Stimulated activated CD4-positive, alpha-beta T cell treated with anti-CD3 and anti-CD28 coated beads, Interleukin-2, amount 100 ng/mL, for 24 hours (primary cell): ENCODE measurements at places on chromosomes 7 and 10.

DNA sequence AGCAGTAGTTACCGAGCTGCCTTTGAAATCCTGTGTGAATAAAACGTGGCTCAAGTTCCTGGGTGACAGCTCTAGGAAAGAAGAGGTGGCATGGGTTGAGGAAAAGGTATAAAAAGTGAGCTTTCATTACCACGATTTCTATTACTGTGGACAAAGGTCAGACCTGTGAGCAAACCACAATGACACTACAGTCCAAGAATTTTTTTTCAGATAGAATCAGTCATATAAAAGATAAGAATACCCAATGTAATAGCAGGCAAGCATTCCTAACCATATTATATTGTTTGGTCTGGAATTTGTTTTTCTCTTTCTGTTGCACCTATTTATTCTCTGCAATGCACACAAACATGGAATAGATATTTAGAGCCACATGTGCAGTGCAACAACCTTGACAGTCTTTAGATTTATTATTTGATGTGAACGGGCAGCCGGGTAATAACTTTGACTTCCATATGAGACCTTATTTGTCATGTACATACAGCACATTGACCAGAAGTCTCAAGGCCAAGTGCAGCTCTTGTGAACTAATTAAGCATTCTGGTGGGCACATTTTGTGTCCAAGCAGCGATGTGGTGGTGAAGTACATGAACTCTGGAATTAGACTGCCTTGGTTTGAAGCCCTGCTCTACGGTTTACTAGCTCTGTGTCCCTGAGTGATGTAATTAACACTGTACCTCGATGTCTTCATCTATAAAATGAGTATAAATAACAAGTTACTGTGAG is 156.8 kb downstream of the NRCAM start:
- no peak for DNase-seq

DNA sequence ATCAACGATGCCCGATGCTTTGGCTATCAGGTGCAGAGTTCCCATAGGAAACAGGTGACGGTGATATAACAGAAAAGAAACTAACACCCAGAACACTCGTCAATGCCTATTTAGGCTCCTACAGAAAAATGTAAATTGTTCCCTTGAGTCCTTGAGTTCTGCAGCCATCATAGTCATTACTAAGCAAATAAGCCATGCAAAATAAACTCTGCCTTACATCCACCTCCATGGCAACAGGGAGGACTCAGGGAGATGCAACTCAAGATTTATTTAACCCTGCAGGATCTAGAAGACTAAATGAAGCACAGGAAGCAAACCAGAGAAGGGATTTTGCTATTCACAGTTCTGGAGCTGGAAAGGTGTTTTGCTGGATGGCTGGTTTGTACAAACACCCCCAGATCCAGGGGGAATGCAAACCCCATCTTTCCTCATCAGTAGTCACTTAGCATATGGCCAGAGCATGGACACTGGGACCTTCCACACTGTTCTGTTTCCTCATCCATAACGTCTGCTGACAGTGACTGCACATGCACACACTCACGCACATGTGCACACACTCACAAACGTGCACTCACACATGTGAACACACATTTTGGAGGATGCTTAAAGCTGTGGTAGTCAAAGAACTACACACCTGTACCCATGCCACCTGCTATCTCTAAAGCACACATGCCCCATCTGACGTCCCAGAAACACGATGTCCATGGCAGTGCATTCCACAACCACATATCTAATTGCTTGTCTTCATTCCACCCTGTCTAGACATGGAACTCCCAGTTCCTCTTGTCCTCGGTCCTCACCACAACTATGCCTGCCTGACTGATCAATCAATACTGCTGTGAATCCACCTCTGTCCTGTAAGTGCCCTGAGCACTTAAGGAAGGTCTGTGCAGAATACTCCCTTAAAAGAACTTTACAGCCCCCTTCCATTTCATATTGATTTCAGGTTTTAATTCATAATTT is 178.2 kb downstream of the COBL start:
- DNase-seq: no peak

DNA sequence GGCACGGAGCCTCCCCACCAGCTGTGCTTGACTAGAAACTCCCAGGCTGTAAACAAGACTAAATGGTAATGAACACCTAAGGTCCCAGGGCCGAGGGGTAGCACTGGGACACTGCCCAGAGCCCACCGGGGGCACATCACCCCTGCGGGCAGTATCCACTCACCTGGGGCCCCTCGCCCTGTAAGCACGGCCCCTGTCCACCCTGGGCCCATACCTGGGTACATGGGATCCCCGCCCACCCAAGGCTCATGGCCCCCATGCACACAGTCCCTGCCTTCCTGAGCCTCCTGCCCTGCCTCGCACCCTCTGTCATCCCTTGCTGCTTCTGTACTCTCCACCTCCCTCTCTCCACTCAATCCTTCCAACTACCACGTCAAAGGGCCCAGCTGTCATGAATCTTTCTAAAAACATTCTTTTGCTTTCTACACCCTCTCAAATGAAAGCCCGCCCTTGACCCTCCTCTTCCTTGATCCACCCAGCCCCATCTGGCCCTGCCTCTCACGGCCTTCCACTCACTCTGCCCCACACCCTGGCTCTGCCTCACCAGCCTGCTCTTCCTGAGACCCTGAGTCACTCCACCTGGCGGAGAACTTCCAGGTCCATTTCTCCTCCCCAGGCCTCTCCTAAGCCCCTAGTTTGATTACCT is 173.1 kb downstream of the PARD3 start:
- DNase-seq: no peak

- DNase-seq: no peak
Measured at GRCh38 chr7:157538321-157538720, 201.5 kb downstream of the DNAJB6 start.

GRCh38 chr7:128267595-128267924 is 26.5 kb downstream of the LEP start:
- no peak for DNase-seq

DNA sequence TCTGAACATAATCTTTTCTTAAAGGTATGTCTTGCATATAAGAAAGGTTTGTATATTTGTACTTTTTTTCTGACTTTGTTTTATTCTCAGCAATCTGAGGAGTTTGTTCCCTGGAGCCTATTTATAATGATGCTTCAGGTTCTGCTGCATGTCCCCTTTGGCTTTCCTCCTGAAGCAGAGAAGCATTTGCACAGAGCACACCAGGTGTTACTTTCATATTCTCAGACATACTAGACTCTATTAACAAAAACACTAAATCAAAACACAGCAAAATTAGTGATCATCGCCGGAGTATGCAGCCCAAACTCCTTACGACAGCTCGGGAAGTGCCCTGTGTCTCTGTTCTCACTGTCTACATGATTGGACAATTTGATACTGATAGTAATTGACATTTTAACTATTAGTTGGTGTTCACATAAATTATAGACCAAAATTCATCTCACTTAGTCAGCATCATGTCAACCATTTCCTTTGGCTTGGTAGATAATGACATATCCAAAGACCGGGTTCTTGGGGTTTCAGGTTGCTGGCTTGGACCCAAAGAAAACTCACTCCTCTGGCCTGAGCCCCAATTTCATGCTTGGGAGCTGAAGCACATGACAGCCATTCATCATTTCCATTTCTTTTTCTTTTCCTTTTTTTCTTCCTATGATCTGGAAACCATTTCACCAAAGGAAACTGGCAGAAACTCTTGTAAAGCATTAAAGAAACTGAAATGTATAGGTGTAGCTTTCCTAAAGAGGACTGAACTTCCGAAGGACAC is 400.1 kb upstream of the NRP1 start:
- no peak for DNase-seq

DNA sequence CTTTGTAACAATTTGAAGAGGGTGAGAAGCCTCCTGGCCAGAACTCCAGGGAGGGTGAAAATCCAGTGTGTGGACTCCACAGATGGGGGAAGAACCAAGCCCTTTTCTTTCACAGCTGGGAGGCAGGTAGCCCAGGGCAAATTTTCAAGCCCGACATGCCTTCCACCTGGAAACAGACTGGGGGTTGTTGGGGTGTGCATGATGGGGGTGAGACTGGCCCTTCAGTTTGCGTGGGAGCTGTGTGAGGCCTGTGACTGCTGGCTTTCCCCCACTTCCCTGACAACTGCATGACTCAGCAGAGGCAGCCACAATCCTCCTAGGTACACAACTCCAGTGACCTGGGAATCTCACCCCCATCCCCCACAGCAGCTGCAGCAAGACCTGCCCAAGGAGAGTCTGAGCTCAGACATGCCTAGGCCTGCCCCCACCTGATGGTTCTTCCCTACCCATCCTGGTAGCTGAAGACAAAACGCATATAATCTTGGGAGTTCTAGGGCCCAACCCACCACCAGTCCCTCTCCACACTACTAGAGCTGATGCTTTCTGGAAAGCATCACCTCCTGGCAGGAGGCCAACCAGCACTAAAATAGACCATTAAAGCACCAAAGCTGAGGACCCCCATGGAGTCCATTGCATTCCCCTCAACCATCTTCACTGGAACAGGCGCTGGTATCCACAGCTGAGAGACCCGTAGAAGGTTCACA is 445.4 kb downstream of the TFEC start:
- DNase-seq: no peak

- DNase-seq: no peak
Measured at GRCh38 chr7:155191137-155191536, 106.5 kb upstream of the INSIG1 start.

- no peak for DNase-seq
Measured at GRCh38 chr10:28120795-28121194, 121.9 kb upstream of the ODAD2 start.

- no peak for DNase-seq
Measured at GRCh38 chr10:58517491-58518355, 5.1 kb downstream of the BICC1 start.

GRCh38 chr10:77131214-77131613 is 506.4 kb downstream of the KCNMA1 start:
- no peak for DNase-seq

DNA sequence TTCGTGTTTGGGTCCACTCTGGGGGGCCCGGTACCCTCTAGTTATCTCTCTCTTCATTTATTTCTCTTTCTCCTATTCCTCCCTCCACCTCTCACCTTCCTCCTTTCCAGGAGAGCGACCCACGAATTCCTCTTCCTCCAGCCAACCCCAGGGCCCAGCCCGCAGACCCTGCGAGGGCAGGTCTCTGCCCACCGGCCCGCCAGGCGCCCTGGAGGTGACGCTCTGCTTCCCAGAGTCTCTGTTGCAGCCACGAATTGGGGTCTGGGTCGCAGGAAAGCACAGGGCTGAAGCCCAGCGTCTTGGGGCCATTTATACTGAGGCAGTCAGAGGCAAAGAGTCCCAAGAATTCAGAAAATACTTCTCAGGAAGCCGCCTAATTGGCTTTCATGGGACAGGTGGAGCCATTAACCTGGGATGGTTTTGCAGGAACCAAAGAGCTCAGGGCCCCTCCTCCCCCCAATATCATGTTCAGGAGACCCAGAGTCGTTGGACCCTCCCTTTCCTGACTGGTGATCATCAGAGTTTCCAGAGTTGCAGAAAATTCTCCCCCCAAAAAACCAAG is 2.7 kb upstream of the EN2 start:
- no peak for DNase-seq

GRCh38 chr7:75690121-75690523 is 48.6 kb downstream of the HIP1 start:
- DNase-seq: no peak

GRCh38 chr7:78562191-78562590 is 763.6 kb downstream of the PHTF2 start:
- no peak for DNase-seq

DNA sequence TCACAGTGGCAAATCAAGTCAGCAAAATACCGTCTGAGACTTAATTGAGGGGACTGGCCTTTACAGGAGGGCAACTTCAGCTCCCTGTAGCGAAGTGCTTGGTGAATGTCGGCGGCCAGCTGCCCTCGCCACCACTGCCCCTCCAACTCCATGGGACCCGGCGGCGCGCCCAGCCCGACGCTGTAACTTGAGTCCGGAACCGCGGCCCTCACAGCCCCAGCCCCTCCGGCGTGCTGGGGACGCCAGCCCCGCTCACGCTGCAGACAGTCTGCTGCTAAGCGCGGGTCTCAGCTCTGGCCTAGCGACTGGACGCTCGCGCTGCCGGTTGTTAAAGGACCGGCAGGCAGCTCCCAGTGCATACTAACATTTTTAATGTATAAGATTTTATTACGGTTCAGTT is 113.4 kb upstream of the NUPR2 start:
- no peak for DNase-seq

- no peak for DNase-seq
Measured at GRCh38 chr7:131234719-131235488, 92.8 kb upstream of the MKLN1 start.

- no peak for DNase-seq
Measured at GRCh38 chr7:40582539-40582938, 447.7 kb downstream of the SUGCT start.

DNA sequence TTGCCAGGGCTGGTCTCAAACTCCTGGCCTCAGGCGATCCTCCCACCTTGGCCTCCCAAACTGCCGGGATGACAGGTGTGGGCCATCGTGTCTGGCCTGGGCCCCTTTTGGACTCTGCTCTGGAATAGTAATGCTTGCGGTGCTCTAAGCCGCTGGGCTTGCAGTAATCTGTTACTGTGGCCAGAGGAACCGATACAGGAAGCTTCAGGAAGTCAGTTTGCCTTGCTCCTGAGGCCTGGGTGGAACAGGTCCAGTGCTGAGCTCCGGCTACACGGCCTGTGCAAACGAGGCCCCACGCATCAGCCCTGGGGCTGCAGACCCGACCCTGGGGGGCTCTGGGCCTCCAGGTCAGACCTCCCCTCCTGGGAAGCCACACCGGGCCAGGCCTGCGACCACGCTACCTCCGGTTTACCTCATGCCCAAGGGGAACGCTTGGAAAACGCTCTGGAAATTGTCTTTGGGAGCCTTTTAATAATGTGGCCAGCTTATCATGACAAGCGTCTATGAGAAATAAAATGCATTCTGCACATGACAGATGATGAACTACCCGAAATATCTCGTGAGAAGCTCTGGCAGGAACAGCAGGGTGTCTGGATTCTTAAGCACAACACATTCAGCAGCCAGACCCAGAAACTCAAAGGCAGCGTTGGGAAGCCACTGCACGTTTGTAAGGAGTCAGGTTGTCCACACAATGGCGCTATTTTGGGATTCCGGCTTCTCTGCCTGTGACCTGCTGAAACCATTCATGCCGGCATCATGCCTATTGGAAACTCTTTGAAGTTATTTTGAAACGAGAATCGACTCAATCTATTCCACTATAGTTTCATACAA is 10.1 kb upstream of the ADAP1 start:
- DNase-seq: no peak

GRCh38 chr7:36474283-36475010 is 84.8 kb downstream of the ANLN start:
- peak; percentile 2 for DNase-seq

DNA sequence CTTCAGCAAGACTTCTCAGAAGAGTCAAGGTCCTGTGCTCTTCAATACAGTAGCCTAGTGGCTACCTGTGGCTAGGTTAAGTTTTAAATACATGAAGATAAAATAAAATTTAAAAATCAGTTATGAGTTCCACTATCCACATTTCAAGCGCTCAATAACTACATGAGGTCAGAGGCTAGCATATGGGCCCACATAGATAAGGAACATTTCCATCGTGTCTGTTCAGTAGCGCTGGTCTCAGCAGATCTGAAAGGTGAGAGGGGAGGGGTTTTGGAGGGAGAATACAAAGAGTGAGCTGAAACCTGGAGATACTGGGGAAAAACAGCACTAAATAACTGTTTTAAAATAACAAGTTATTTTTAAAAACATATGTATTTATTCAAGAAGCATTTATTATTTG is 219.0 kb downstream of the TRIL start:
- no peak for DNase-seq
